ENCODE measurements at places on chromosomes 1 and 21.

DNA sequence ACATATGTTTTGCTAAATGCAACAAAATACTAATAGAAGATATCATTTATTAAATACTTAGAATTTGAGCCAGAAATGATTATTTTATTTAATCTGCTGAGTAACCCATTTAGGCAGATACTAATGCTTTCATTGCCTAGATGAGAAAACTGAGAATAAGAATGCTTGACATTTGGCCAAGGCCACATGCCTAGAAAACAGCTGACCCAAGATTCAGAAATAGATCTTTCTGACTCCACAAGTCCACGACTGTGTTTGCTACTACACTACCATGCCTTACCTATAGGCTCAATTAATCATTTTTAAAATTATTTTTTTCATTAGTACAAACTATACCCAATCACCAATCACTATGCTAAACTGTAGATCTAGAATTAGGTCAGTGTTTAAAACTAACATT lies 129.7 kb downstream of the ATP1B1 start:
- DNase-seq, result no peak

DNA sequence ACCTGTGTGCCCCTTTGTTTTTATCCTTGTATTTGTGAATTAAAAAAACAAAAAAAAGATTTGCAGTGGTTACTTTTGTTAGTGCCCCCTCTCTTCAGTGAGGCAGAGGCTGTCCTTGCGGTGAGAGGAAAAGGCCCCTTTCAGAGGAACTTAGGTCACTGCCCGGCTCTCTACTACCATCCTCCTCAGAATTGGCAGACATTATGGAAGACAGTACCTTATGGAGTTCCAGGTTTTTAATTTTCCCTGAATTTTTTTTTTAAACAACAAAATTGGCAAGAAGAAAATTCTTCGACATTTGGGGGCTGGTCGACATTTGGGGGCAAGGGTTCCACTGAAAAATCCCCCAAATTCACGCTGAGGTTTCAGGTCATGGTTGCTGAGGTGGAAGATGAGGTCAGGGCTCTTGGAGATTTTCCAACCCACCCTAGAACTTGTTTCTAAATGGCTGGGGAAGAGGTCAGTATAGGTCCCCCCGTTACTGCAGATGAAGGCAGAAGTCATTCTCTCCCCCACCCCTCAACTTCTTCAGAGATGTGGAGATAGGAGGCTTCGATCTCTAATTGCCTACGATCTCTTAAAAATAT lies 5.3 kb downstream of the RXFP4 start:
- DNase-seq, result no peak

DNA sequence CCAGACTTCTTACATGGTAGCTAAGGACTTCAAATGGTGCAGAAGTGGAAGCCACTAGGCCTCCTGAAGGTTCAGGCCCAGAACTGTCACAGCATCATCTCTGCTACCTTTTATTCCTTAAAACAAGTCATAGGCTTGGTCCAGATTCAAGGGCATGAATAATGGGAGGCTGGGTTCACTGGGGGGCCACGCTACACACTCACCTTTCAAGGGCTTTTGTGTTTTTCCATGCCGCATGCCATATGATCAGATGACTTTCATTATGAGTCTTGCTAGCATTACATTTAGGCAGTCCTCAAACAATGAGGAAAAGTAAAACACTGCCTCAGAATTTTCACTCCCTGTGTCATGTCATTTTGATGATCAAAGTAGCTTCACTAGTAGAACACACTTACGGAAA lies 83.4 kb downstream of the VPS26C start:
- DNase-seq, result no peak

GRCh38 chr1:30683699-30684098 lies 39.7 kb downstream of the MATN1 start:
- DNase-seq, result no peak

- DNase-seq, result no peak
Measured at GRCh38 chr1:205262731-205263171, 35.0 kb downstream of the TMCC2 start.

DNA sequence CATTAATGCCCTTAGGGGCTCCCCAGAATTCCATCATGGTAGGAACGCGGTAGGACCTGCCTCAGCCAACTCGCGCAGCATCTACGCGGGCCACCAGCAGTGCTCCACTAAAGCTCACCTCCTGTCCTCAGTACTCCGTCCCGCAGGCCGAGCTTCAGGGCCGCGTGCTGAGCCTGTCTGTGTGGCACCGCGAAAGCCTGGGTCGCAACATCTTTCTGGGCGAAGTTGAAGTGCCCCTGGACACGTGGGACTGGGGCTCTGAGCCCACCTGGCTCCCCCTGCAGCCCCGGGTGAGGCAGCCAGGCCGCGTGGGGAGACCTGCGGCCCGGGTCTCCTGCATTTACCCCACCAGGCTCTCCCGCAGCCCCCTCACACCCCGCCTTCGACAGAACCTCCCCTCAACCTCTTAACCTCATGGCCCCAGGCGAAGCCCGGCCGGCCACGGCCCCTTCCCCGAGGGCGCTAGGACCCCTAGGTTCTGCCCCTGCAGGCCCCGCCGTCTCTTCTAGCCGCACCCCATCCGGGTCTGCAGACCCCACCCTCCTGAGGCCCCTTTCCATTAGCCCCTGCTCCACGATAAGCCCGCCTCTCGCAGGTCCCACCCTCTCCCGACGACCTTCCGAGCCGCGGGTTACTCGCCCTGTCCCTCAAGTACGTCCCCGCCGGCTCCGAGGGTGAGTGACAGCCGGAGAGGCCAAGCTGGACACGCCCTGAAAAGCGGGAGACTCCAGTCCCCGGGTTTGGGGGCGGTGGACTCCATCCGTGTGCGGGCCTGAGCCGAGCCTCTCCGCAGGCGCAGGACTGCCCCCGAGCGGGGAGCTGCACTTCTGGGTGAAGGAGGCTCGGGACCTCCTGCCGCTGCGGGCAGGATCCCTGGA lies 9.1 kb downstream of the SYTL1 start:
- peak; percentile 60 for DNase-seq

GRCh38 chr1:7778133-7778628 lies 5.9 kb upstream of the PER3 start:
- DNase-seq, result no peak

DNA sequence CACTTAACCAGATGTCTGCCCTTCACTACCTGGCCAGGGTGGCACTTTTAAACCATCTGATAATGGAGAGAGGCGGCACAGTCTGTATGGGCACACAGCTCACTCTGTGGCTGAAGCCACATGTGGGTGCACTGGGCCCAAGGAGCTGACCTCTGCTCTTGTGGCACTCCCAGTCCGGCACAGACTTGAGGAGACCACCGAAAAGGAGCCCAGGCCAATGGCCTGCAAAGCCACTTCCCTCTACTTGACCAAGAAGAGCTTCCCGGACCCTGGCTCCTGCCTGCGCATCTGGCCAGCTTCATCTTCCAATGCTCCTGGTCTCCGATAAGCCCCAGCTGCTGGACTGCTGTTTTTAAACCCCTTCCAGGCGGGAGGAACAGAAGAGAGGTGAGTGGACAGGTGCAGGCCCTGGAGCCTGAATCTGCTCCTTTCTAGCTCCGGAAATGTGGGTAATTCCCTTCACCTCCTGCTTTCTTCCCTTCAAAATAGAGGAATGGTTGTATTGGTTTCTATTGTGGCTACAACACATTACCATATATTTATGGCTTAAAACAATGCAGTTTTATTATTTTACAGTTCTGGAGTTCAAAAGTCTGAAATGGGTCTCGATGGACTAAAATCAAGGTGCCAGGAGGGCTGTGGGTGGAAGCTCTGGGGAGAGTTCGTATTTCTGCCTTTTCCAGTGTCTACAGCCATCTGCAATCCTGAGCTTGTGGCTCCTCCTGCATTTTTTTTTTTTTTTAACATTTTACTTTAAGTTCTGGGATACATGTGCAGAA lies 11.6 kb downstream of the GNG4 start:
- no peak for DNase-seq

- peak; percentile 78 for DNase-seq
Measured at GRCh38 chr1:45359882-45360513, 19.8 kb upstream of the MUTYH start.

GRCh38 chr1:117843791-117844190 lies 85.6 kb downstream of the GDAP2 start:
- no peak for DNase-seq

GRCh38 chr1:157233131-157233530 lies 94.9 kb upstream of the ETV3 start:
- no peak for DNase-seq

GRCh38 chr21:33024201-33025103 lies 1.3 kb upstream of the OLIG2 start:
- no peak for DNase-seq

GRCh38 chr1:66788231-66788939 lies 12.7 kb downstream of the INSL5 start:
- no peak for DNase-seq

- no peak for DNase-seq
Measured at GRCh38 chr1:38082769-38083263, 36.2 kb upstream of the POU3F1 start.

DNA sequence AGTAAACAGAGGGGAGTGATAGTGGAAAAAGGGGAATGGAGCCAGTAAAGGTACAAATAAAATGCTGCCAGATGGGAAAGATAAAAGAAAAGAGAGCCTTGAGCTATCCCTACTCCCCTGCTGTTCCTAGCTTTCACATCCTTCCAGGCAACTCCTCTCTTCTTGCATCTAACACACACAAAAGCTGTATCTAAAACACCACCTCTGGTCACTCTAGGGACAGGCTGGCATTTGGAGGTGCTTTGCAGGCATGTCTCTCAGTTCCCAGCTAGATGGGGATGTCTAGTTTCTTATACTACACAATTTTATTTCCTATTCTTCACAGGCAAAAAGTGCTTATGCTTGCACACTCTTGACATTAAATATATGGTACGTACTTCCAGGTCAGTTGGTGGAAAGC lies 185.1 kb upstream of the ST6GALNAC5 start:
- no peak for DNase-seq

- no peak for DNase-seq
Measured at GRCh38 chr1:40344597-40344996, 27.5 kb upstream of the COL9A2 start.

DNA sequence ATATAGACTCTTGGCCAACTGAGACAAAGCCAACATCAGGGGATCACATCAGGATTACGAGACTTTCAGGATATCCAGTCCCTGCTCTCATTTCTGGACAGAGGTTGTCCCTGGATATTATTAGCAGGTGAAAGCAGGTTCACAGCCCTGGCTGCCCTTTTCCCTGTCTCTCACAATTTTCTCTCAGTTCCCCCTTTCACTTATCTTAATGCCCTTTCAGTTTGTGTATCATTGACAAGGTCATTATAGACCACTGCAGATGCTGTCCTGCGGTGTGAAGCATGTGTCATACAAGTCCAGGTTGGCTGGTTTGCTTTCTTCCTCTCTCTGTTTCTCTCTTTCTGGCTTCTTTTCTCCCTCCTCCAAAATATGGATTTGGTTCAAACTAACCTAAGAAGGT lies 2.1 kb upstream of the KLHDC9 start:
- no peak for DNase-seq

GRCh38 chr1:83998498-83999315 lies at the start of gene TTLL7:
Gene TTLL7 (minus strand): TSS chr1:83999132. CDS start chr1:83952211, 46,921 bp downstream.
- peak; percentile 86 for DNase-seq

DNA sequence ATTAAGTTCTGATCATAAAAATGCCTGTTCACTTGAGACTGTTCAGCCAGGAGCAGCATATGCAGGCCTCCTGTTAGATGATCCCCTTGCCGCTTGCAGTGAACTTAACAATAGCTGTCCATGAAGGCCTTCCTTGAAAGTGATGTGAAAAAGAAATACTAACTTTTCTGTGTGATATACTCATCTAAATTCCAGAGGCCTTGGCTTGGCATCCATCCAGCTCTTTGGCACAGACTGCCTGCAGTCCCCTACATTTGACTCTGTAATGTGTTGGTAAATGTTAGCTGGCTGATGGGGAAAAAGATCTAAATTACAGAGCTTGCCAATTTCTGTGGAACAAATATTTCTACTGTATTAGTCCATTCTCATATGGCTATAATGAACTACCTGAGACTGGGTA lies 73.7 kb downstream of the KCNK2 start:
- no peak for DNase-seq

DNA sequence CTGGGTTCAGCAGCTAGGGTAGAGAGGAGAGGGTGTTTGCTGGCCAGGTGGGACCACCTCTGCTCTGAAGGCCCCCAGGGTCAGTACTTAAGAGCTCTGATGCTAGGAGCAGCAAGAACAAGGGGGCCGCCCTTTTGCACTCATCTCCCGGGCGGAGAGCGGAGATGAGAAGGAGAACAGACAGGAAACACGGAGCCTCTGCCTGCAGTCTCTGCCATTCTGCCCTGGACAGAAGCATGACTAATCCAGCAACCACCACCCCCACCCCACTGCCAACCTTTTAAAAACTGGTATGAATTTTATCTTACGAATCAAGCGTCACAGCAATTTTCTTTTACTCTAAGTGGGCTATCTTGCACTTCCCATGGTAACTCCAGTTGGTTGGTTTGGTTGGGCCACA lies 34.5 kb downstream of the PARP1 start:
- no peak for DNase-seq

DNA sequence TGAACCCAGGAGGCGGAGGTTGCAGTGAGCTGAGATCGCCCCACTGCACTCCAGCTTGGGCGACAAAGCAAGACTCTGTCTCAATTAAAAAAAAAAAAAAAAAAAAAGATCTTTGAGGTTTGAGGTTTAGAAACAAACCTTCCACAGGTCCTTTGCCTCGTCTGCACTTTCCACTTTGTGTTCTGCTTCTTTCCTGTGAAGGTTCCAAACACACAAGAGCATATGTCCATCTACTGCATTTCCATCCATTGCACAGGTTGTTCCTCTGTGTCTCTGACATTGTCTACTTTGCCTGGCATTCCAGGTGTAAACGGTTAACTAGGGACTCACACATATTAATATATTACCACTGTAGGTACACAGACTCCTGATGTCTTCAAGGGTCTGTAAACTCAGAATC lies 40.1 kb downstream of the DSTYK start:
- no peak for DNase-seq

DNA sequence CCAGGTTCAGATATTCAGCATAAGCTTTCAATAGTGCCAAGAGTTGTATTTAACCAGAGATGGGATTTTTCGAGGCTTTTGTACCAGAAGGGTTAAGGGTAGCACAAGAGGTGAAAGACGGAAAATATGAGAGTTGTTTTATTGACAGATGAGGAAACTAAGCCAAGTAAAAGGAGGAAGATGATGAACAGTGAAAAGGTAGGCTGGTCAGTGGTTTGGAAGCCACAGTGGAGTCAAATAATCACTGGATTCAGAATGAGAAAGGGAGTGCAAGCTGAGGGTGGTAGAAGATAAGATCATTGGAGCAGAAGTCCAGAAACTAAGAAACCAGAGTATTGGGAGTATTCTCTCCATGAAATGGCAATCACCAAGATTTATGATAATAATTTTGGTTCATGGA lies 45.7 kb downstream of the ANGPTL1 start:
- DNase-seq, result no peak

DNA sequence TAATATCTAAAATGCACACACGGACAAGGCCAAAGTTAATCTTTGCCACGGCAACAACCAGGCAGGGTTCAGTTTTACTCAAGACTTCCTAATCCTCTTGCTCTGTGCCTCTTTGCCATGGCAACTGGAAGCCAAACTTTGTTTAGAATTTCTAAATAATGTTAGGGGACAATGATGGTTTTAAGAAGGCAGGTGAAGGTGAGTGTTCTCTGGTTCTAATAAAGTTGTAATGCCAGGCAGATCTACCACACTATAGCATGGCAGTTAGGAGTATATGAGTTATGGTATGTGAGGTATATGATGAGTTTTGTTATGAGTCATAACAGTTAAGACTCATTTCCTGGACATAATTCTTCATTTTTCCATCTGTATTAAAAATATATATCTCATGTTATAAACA lies 2.7 kb downstream of the PTPRC start:
- no peak for DNase-seq

- no peak for DNase-seq
Measured at GRCh38 chr1:66285618-66286270, 248.2 kb upstream of the SGIP1 start.

All from colonic mucosa (tissue), 4 donors.